GM12864 (cell line): ENCODE measurements at places on chromosomes 3 and 15.

DNA sequence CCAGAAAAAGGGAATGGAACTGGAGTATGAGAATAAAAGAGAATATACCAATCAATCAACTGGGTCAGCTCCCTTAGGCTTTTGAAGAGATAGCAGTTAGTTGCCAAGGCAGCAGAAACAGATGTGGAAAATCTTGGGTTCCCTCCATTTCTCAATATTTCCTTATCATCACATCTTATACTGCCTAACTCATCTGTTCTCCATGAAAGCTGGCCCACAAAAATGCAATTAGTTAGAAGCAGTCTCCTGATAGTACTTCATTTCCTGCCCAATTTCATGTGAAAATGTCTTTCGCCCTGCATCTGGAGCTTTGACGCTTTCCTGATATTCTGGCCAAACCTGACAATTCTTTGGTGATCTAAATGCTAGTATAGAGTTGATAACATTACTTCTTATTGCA lies 30.1 kb upstream of the SPTSSB start:
- no peak for DNase-seq

GRCh38 chr3:66753670-66754069 lies 244.4 kb upstream of the KBTBD8 start:
- no peak for DNase-seq

GRCh38 chr15:80152180-80152895 lies 461 bp upstream of the FAH start:
- DNase-seq, result peak; percentile 75

GRCh38 chr3:28347374-28348264 lies 902 bp upstream of the ZCWPW2 start:
- no peak for DNase-seq

GRCh38 chr3:123335007-123335670 lies 113.8 kb downstream of the ADCY5 start:
- no peak for DNase-seq

DNA sequence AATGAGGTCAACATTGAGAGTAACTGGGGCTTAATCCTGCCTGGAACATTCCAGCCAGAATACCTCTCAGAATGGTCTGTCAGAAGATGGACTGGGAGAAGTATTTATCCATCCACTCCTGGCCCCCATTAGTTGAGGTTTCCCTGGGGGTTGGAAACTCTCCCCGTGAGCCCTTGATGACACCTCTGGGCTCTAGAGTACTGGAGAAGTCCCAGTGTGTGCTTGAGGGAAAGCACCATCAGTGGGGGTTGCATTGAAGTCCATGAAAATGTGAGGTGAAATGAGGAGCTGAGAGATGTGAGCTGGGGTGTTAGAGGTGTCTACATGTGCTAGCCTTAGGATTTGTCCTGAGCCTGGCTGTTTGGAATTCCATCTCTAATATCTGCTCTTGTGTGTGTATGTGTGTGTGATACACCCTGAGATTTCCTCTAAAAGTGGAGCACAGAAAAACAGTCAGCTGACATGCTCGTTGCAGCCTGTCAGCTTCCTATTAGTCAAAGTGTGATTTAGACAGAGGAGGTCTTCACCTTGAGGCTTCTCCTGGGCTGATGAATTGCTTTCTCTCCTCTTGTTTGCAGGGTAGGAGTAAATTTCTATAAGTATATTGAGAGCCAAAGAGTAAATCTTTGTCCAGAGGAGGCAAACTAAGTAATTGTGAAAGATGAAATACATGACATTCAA lies 67.6 kb downstream of the NR1D2 start:
- DNase-seq, result no peak

DNA sequence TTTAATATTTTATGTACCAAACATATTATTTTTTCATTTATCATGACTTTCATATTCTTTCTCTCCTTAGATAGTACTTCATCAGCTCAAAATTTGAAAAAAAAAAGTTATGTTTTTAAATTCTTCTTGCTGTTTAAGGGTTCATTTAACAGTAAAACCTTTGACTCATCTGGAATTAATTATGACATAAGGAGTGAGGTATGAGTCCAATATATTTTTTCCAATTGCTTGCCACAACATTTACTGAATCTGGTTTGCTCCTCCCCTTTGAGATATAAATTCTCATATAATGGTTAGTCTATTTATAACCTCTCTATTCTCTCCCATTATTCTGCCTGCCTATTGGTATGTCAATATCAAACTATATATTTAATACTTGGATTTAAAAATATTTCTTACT lies 387.8 kb downstream of the TUSC7 start:
- DNase-seq, result no peak

GRCh38 chr3:194494951-194495374 lies 8.2 kb upstream of the ATP13A3 start:
- no peak for DNase-seq

GRCh38 chr3:40055956-40056355 lies 246.5 kb downstream of the MYRIP start:
- DNase-seq, result no peak

GRCh38 chr3:72445827-72446217 lies 402.4 kb downstream of the SHQ1 start:
- no peak for DNase-seq

- peak; percentile 44 for DNase-seq
These were observed 7.7 kb downstream of the SNX4 start for GRCh38 chr3:125512135-125512920.

DNA sequence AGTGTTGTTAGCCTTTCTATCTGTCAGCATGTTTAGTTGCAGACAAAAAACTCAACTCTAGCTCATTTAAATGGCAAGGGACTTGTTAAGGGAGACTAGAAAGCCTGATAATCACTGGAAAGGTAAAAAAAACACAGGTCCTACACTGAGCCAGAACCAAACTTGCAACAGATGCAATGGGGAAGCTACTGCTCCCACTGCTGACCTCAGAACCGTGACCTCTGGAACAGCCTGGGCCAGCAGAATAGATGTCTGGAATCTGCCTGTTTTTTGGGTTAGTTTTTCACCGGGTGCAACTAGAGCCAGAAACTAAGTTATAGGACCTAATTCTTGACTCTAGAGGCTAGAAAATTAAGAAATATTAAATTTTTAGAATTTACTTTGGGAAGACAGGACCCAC lies 32.5 kb upstream of the ARL14 start:
- DNase-seq, result no peak

DNA sequence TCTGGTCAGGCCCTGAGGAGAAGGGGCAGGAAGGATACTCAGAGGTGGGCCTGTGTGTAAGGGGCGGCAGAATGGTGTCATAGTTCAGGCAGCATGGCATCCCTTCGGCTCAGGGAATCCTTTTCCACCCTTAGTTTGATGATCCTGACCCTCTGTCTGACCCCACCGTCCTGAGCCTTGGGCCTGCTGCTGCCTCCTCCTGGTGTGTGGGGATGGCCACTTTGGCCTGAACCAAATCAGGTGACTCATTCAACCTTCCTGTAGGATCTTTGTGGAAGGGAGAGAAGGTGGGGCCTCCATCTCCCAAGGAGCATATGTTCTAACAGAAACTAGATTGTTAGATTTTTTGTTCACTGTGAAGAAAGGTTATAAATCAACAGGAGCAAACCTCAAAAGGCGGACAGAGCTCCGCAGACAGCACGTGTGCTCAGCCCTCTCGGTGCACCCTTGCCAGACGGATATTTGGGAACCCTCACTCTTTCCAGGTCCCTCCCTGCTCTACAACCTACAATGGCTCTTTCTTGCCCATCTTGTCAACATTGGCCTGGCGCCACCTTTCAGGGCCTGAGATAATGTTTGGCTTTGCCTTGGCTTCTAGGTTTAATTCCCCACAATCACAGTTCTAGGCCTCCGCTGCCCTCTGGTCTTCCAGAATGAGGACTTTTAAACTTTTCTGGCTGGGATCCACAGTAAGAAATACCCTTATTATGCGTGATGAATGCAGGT lies 21.7 kb downstream of the THSD4 start:
- no peak for DNase-seq

- DNase-seq, result no peak
These were observed 75.8 kb downstream of the CPN2 start for GRCh38 chr3:194275291-194275690.

GRCh38 chr3:59480486-59480995 lies 430.7 kb upstream of the CFAP20DC start:
- peak; percentile 55 for DNase-seq

- no peak for DNase-seq
These were observed 93.9 kb upstream of the VGLL3 start for GRCh38 chr3:87084868-87085267.

DNA sequence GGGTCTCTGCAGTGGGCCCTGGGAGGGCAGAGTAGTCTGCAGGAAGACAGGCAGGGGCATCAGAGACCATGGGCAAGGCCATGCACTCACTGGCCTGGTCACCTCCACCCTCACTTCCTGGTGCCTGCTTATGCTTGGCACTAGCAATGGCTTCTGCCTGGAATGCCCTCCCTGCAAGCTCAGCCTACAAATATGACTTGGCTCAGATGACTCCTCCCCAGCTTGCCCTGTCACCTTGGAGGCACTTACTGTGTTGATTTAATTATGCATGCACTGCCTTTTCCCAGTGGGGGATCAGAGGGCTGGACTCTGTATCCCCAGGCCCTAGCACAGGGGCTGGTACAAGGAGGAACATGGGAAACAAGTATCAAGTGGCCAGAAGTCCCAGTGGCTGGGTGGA lies 7.8 kb downstream of the C3orf18 start:
- DNase-seq, result no peak

GRCh38 chr3:159144891-159145290 lies 343.0 kb downstream of the MFSD1 start:
- DNase-seq, result no peak

GRCh38 chr3:71583566-71584393 lies at the start of gene FOXP1:
TSS of gene FOXP1 (minus strand) at chr3:71583728. CDS start at chr3:71198381, 385,347 bp downstream.
- peak; percentile 12 for DNase-seq

DNA sequence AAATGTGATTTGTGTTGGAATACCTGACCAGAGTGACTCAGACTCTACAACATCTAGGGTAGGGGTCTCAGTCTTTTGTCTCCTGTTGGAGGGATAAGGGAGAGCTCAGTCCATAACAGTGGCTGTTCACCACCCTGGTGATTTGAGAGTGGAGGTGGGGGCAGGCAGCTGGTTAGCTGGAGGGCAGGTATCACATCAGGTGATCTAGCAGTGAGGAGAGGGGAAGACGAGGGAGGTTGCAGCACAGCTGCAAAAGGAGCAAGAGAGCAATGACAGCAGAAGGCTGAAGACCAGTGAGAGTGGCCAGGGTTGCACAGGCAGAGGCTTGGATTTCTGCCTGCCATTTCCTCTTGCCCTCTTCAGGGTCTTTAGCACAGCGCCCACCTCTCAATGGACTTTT lies 38.4 kb downstream of the PLCL2 start:
- no peak for DNase-seq
